T follicular helper cell (primary cell): ENCODE measurements at places on chromosomes 13 and 19.

- DNase-seq: no peak
Observed at GRCh38 chr13:101301053-101301452, 115.3 kb downstream of the NALCN start.

GRCh38 chr19:13277104-13277809, 127.0 kb downstream of the IER2 start:
- DNase-seq: peak; percentile 52

DNA sequence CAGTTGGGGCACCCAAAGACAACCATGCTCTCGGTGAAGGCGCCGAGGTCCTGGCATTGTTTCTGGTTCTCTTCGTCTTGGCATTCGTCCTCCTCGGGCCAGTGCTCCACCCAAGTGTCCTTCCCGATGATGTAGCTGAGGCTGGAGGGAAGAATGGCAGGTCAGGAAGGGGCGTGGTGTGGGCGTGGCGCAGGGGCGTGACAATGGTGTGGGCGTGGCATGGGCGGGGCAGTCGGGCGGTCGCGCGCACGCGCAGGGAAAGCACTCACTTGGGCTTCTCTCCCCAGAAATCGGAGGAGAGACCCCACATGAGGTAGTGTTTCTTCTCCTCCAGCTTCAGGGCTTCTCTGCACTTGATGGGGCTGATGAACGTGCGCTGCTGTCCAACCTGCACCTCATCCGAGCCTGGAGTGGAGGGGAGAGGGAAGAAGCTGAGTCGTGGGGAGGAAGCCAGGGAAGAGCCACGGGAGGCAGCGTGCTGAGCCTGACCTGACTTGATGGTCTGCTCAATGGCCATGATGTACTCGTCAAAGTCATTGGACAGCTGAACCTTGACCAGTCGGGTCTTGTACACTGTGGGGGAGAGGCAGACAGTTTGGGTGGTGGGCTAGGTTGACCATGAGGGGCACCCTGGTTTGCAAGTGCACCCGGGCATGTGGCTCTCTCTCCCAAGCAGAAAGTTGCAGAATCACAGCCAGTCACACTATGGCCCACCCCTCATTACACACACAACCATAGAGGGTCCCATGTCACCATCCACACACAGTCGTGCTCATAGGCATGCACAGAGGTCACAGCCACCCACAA, 8.1 kb upstream of the TNFSF14 start:
- DNase-seq: no peak

- DNase-seq: no peak
Observed at GRCh38 chr19:51005248-51005647, 3.8 kb upstream of the KLK8 start.

DNA sequence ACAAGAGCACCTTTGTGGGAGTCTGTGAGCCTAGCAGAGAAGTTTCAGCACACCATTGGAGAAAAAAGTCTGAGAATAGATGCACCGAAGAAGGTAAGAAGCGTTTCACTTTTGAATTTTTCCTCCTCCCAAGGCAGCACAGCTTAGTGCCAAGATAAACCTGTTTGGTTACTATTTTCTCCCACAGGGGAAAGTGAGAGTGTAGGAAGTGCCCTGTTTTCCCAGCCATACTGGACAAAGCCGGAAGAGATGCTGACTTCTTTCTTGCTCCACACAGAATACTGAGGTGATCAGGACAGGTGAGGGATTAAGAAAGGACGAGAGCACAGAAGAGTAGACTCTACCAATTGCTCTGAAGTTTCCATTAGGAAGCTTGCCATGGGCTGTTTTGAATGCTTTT, 1011.0 kb upstream of the MIR17HG start:
- DNase-seq: no peak

DNA sequence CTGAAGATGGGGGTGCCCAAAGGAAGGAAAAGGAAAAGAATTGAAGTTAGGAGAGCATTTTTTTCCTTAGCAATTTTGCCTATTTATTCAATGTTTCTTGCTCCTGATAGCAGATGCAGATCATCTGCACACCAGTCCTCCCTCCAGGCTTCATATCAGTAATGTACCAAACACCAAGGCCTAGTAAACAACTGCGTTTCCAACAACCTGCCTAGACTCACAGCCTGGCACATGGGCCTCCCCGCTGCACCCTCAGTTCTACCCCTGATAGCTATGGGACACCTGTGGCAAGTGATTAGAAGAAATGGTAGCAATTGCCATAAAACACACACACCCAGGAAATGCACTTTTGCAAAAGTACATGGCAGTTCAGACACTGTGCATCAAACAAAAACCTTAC, 30.4 kb upstream of the HMGB1 start:
- no peak for DNase-seq

DNA sequence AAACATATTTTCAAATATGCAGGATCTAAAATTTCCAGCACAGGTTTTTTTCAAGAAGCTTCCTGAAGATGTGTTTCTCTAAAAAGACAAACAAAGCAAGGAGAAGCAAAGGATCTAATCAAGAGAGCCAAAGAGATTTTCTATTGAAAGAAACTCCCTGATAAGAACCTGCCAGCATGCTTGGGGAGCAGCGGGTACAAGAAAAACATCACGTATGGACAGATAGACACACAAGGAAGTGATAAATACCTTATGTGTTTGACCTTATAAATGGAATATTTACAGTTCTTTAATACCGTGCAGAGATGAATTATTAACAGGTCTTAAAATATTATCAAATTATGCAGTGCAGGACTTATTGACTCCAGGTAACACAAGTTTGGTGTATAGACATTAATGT, 562.1 kb downstream of the DACH1 start:
- DNase-seq: no peak

DNA sequence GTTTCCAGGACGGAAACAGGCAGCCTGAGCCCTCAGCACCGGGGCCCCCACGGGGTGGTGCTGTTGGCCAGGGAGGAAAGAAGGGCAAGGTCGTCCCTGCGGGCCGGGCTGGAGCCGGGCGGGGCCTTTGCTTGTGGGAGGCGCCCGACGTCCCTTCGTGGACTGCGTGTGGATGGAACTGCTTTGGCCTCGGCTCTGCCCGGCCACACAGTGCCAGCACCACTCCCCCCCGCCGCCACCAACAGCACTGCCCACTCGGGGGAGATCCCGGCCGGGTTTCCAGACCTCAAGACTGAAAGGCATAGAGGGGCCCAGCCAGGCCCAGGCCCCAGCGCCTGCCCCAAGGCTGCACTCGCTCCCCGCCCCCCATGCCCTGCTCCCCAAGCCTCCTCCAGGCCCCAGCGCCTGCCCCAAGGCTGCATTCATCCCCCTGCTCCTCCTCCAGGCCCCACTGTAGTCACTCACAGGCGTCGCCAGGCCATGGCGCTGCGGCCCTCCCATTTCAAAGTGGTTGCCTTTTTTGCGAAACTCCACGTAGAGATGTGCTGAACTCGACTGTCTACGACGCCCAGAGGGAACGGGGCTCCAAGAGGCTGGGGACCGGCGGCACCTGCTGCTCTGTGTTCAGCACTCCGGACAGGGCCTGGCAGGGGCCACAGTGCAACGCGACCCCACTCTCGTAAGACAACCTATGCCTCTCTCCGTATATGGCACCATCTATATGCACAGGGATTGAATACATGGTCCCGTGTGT, 22.5 kb downstream of the C13orf46 start:
- DNase-seq: peak; percentile 18

- peak; percentile 81 for DNase-seq
Observed at GRCh38 chr19:31214086-31214485, 135.2 kb downstream of the TSHZ3 start.

- DNase-seq: no peak
Observed at GRCh38 chr13:45542391-45542790, 73.1 kb downstream of the ERICH6B start.

GRCh38 chr13:30346789-30347167, 39.4 kb upstream of the KATNAL1 start:
- DNase-seq: no peak

DNA sequence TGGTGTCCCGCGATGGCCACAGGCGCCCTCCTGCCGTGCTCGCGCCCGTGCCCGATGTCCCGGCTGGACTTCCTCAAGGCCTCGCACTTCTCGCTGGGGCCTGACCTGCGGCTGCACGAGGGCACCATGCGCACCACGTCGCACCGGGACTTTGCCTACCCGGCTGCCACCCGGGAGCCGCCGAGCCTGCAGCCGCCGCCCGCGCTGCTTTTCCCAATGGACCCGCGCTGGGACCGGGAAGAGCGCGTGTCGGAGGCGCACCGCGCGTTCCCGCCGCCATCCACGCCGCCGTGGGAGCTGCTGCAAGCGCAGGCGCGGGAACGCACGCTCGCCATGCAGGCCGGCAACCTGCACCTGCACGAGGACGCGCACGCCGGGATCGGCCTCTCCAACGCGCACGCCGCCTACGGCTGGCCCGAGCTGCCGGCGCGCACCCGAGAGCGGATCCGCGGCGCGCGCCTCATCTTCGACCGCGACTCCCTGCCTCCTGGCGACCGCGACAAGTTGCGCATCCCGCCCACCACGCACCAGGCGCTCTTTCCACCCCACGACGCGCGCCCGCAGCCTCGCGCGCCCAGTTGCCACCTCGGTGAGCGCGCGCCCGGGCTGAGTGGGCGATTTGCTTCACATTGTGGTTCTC, 12.1 kb upstream of the PEX11G start:
- DNase-seq: no peak

DNA sequence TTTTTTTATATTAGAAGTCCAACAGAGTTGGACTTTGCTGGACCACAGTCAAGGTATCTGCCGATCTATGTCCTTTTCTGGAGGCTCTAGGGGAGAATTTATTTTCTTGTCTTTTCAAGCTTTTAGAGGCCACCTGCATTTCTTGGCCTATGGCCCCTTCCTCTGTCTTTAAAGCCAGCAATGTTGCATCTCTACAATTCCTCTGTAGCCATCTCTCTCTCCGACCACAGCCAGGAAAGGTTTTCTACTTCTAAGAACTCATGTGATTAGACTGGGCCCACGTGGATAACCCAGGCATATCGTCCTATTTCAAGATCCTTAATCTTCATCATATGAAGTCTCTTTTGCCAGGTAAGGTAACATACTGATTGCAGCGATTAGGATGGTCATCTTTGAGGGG, 43.5 kb upstream of the RGCC start:
- no peak for DNase-seq

GRCh38 chr19:16040642-16041041, 35.7 kb upstream of the TPM4 start:
- no peak for DNase-seq

GRCh38 chr19:8575467-8575997, 1.7 kb downstream of the MYO1F start:
- DNase-seq: peak; percentile 28

- no peak for DNase-seq
Observed at GRCh38 chr13:76329004-76329403, 557.2 kb downstream of the KCTD12 start.

GRCh38 chr13:73433890-73434289, 375.1 kb downstream of the KLF5 start:
- no peak for DNase-seq

GRCh38 chr13:113078902-113079780, 26.4 kb upstream of the F7 start:
- no peak for DNase-seq

GRCh38 chr13:41467425-41467945, 10.1 kb downstream of the RGCC start:
- DNase-seq: no peak

DNA sequence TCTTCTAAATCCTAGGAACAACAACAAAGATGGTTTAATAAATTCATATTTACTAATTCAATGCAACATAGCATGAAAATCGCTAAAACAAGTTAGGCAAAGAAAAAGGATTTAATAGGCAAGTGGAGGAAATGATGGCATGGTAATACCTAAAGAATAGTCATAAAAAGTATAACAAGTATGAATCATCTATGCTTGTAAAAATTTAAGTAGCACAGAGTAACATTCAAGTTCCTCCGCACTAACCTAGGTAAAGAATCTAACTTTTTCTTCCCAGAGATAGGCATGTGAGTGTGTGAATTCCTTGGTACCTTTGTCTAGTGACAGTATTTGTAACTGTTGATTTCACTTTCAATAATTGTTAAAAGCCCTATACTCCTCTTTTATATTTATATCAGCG, 42.6 kb downstream of the RCBTB2 start:
- no peak for DNase-seq

DNA sequence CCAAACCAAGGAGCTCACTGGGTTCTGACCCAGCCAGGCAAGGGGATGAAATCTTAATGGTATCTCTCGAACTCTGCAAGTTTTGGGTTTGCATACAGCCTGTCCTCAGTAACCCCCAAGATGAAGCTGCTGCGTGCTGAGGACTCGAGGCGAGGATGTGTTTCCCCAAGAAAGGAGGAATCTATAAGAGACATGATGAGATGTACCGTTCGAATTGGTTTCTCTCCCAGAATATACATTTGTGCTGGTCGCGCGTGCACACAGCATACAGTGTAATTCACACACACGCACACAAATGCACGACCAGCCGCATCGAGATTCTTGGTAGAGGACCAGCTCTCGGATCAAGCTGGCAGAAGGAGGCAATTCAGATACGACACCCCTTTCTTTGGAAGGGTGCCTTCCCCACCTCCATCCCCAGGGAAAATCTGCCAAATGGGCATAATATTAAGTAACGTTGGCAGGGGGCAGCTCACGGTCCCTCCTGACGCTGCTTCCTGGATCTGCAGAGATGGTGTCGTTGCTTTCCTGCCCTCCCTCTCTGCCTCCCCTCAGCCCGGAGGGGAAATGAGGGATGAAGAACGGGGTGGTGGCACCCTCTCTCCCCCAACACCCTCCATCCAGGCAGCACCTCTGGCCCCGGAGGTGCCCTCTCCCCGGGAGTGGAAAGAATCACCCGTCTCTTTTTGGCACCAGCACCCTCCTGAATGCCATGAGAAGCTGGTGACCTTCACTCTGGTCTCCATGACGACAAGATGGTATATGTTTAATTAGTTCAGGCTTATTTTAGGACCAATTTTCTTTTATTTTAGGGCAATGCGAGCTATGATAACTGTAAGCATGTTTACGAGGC, 310.2 kb downstream of the ZNF536 start:
- DNase-seq: no peak
